ENCODE measurements at places on chromosomes 2 and 18.

DNA sequence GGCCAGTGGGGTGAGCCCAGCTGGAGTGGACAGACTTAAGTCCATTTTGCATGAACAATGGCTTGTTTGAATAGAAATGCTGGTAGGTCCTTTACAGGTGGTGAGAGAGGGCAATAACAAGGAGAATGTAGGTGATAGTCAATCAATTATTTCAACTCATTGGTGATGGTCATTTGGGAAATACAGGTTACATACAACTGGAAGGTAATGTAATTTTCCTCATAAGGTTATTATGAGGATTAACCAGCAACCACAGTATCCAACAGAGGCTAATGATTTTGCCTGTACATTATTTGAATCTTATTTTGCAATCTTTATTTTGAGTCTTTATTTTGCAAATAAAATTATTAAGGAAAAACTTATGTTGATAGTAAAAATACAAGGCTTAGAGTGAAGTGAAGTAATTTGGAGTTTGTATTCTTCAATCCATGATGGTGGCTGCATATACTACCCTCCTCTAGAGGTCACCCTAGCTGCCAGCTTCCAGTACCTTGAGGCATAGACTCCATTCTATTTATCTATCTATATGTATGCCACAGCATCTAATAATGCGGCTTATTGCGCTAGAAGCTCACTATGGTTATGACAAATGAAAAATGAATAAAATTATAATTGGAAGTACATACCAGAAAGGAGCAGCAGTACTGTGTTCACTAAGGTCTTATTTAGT is 20.5 kb upstream of the HNMT start:
- no peak for DNase-seq

GRCh38 chr2:39503277-39503676 is 66.2 kb upstream of the MAP4K3 start:
- no peak for DNase-seq

DNA sequence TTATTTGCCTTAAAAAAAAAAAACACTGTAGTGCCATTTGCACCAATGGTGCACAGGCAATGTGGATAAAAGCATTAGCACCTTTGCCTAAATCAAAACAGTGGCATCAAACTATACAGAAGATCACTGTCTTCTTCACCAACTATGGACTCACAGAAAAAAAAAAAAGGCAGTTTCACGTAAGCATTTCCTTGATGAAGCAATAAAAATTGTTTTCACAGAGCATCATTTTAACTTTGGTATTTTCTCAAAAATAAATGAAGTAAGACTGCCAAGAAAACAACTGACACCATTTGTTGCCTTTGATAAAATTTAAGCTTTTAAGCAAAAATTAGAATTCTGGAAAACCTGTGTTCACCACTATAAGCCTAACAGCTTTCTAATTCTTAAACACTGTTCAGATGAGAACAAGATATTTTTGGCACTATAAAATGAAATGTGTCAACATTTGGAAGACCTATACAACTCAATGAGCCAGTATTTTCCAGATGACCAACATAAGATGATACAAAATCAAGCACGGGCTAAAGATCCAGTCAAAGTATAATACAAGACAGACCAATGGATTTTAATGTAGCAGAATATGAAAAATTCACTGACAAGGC is 21.1 kb downstream of the METTL8 start:
- DNase-seq: no peak

GRCh38 chr2:147389218-147389617 is 455.6 kb upstream of the ACVR2A start:
- DNase-seq: no peak

DNA sequence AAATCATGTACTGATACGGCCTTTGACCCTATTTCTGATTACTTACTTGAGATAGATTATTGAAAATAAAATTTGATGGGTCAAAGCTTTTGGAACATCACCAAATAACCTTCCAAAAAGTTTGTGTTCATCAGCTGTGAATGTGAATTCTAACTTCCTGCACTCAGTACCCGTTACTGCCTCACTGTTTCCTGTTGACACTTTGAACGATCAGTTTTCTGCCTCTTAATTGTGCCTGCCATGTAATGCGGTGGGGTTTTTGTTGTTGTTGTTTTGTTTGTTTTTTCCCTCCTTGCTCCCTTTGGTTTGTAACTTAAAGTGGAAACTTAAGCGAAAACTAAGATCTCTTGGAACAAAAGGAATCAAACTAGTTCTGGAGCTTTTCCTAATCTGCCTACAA is 18.9 kb downstream of the ATG16L1 start:
- DNase-seq: no peak
